Regular cardiac myocyte (primary cell): ENCODE measurements at places on chromosomes 1 and 21. TPM values are rescaled to one million over a fixed set of nuclear protein-coding genes. Genes with fewer than 3 reads are reported as not detected.

Gene ANGPTL3
- not detected in 2 replicates for total RNA-seq

Gene RBBP5
- total RNA-seq = 22.8 and 30.3 TPM in 2 replicates

Gene HSD11B1
- 0.77 and 6.8 TPM in 2 replicates for total RNA-seq

Gene FUBP1
- total RNA-seq = 76.7 and 148 TPM in 2 replicates

Gene EPHA2
- total RNA-seq = 33.5 and 103 TPM in 2 replicates
